Tibial artery (tissue), 4 donors: ENCODE measurements at places on chromosomes 2 and 18.

DNA sequence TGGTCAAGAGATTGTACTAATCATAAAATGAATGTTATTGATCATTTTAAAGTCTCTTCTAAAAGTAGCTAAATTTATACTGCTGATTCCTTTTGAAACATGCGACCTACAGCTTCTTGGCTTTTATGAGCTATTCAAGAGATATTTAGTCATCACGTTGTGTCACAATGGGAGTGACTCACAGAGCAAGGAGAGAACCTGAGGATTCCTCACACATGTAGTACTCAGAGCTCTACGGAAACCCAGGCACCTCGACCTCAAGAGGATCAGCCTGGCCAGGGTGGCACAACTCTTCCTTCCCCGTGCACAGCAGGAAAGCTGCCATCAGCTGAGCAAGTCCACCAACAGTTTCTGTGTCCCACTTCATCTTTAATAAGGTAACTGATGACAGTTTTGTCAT, at the start of gene DHRS9:
Gene DHRS9, plus strand, starts transcription at position 223 of the 400 bp plus-strand sequence. CDS start 12,019 bp downstream, outside the sequence.
- DNase-seq, result no peak

DNA sequence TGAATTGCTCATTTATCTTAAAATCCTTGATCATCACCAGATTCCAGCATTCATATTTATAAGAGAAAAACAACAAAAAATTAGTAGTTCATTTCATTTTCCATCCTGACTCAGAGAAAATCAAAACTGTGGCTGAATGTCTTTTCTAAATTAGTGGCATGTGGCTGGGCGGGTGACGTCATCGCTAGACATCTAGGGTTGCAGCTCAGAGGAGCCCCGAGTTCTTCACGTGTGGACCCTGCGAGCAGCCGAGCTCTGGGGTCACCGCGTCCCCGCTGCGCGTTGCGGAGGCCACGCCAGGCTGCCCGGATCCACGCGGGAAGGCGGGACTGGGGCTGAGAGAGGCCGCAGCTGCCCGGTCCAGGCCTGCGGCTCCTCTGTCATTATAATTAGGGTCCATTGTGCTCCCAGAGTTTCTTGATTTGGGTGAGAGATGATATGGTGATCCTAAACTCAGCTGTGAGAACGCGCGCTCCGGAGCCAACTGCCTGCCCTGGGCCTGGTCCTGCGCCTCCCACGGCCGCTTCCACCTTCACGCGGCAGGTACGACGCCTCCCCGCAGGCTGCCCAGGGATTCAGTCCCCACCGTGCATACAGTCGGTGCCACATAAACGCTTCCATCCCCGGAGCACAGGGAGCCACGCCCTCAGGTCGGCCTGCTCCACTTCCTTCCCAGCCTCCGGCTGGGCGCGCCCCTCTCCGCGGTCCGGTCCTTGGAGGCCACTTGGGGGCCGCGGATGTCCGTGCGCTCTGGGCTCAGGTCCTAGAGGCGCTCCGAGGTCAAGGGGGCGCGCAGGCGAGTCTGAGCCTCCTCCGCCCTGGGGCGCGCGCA, 56.5 kb downstream of the TMEM18 start:
- DNase-seq, result no peak

DNA sequence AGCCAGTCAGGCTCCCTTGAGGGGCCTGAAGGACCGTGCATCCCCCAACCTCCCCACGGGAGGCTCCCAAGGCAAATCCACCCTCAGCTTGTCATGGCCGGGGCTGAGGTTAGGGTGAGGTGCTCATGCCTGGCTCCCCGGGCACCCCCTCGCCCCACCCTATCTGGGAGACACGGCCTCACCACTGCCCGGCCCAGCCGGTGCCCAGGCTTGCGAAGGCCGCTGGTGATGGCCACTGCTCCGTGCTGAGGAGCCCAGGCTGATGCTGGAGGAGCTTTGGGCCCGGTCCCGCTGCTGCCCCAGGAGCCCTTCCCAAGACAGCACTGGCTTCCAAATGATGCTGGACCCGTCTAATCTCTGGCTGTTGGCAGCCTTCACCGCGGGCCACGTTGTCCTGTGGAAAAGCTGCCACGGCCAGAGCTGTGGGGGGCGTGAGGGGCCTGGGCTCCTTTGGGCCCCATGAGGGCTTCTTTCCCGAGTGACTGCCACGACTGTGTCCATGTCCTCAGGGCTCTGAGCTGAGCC, 135.7 kb upstream of the CTDP1 start:
- peak; percentile 17 for DNase-seq

- DNase-seq, result no peak
These were observed 115.2 kb downstream of the OSBPL6 start for GRCh38 chr2:178309541-178309940.

- DNase-seq, result no peak
These were observed 44.9 kb downstream of the PARD6G start for GRCh38 chr18:80202264-80202998.

DNA sequence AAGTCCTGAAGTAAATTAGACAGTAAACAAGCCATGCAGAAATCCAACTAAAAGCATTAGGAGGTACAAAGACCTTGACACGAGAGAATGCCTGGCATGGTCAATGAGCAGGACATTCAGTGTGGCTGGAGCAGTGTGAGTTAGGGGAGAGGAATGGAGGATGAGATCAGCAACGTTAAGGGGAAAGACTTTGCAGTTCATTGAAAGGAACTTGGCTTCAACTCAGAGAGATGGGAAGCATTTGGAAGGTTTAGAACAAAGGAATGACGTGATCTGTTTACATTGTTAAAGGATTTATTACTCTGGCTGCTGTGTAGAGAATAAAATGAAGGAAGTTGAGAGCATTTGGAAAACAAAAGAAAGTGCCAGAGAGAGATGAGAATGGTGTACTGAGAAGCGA, 621.3 kb downstream of the XIRP2 start:
- DNase-seq, result no peak

DNA sequence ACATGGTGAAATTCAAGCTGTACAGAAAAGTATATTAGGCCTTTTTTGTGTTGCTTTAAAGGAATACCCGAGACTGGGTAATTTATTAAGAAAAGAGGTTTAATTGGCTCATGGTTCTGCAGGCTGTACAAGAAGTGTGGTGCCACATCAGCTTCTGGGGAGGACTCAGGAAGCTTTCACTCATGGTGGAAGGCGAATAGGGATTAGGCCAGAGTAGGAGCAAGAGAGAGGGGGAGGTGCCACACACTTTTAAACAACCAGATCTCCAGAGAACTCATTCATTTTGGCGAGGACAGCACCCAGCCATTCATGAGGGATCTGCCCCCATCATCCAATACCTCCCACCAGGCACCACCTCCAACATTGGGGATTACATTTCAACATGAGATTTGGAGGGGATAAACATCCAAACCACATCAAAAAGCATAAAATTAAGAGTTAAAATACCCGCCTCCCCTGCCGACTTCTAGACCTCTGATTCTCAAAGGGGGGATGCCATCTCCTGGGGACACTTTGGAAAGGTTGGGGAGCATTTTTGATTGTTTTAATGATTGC, 15.1 kb upstream of the LIPG start:
- no peak for DNase-seq

DNA sequence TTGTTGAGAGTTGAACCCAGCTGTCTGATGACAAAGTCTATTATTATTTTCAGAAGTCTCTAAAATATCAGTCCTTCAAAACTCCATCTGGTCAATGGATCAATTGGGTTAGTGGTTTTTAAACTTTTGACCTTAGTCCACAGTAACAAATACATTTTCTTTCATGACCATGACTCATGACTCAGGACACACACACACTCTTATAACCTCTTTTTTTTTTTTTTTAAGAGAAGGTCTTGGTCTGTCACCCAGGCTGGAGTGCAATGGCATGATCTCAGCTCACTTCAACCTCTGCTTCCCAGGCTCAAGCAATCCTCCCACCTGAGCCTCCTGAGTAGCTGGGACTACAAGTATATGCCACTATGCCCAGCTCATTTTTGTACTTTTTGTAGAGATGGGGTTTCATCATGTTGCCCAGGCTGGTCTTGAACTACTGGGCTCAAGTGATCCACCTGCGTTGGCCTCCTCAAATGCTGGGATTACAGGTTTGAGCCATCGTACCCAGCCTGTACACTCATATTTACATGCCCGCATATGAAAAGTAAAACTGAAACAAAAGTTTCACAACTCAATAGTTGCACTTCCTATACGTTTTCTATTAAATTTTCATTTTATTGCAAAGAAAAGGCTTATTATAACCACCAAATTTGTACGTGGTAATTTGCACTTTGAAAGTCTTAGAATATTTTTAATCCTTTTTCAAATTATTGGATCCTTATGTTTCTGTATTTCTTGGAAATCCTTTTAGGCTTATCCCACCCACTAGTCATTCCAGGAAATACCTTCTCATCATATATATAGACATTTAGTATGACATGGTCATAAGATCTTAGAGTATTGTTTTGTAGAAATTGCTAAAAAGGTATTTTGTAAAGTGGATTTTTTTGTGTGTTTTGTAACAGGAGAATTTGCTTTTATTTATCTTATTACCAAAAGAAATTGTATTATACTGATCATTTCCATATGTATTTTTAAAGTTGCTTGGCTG, 199.0 kb downstream of the LPIN1 start:
- DNase-seq, result no peak

DNA sequence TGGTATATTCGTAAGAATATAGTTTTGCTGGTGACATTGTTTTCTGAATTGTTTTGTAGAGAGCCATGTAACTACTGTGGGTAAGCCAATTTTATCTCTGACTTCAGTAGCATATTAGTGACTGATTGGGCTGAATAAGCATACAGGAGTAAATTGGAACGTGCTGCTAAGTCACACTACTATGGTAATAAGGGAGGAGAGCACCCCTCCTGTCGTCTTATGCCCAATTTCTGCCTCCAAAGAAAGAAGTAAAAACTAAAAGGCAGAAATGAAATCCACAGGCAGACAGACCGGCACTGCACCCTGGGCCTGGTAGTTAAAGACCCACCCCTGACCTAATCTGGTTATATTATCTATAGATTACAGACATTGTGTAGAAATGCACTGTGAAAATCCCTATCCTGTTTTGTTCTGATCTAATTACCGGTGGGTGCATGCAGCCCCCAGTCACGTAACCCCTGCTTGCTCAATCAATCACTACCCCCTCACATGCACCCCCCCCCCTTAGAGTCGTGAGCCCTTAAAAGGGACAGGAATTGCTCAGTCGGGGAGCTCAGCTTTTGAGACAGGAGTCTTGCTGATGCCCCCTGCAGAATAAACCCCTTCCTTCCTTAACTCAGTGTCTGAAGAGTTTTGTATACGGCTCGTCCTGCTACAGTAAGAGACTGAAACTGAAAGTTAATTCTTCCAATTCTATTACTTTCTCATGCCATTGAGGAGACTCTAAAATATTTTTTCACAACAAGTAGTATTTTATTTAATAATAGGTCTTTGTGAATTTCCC, 167.0 kb downstream of the ZNF804A start:
- DNase-seq, result no peak

GRCh38 chr2:18435426-18436037, 124.9 kb downstream of the RDH14 start:
- no peak for DNase-seq

- no peak for DNase-seq
These were observed 64.5 kb upstream of the PPP1CB start for GRCh38 chr2:28687171-28687570.

DNA sequence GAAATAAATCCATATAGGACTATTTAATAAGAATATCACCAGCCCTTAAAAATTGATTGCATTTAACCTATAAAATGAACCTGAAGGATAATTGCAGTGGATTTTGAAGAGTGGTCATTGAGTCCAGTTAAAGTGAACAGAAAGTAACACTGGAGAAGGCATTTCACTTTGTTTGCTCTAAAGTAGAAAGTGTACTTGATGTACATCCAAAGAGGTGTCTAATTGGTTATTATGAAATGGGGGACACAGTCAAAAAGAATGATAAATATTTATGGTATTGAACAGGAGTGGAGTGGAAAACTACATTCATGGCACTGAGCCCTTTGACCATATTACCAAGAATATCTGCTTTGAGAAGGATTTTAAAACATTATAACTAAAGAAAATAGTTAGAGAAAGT, 28.2 kb upstream of the MAP2 start:
- no peak for DNase-seq

DNA sequence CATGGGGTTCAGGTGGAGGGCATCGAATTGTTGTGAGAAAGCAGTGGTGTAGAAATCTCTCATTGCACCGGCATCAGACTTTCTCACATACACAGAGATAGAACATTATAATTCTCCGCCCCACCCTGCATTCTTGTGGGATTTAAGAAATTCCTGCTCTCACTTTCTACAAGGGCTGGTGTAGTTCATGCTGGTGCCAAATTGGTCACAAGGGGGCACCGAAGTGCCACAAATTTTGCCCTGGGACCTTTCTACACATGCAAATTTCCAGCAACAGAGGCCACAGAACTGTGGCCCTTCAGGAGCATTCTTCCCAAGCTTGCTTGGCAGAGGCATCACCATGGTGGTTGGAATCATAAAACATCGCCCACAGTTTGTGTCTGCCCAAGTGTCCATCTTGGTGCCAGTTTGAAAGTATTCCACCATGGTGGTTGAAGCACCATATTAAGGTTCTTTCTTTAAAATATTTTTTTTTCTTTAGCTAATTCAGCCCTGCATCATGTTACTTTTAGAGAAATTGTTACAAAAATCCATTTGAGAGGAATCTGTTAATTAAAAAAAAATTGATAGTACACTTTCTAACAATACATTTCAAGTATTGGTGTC, 521.2 kb upstream of the FANCL start:
- DNase-seq, result no peak

GRCh38 chr2:199791326-199791725, 59.7 kb downstream of the FTCDNL1 start:
- DNase-seq, result no peak

- no peak for DNase-seq
These were observed 191.2 kb downstream of the HAUS1 start for GRCh38 chr18:46295416-46295815.

DNA sequence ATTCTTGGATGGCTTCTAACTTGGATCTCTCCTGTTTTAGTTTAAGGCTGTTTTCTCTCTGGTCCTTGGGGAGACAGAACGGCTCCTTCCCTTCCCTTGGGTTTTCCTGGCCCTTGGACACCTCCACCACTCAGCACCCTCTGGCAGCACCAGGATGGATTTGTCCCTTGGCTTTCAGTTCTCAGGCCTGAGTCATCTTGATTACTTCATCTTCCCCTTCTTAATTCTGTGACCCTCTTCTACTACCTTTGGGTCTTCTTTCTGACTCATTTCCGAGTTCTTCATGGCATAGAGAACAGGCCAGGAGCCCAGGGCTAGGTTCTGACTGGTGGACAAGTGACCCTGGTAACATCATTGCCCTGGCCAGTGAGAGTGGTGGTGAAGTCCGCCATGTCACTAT, 14.9 kb downstream of the IGFBP2 start:
- no peak for DNase-seq

GRCh38 chr2:239482778-239483712, 82.2 kb upstream of the HDAC4 start:
- no peak for DNase-seq

DNA sequence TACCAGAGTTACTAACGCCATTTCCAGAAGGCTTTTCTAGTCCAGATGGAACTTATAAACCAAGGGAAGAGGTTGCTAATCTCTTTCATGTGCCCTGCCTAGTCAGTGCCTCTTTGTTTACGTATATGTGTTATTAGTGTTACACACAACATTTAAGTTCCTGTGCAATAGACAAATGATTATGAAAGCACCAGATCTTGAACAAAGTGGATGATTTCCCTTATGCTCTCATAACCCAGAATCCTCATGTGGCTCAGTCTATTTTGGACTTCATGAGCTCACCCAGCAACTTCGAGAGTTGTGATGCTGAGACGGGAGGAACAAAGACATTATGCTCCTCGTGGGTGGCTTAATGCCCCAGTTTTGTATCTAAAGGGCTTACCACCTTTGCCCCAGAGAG, 214.4 kb upstream of the SP5 start:
- no peak for DNase-seq

- DNase-seq, result no peak
These were observed 477.9 kb upstream of the TNP1 start for GRCh38 chr2:217337771-217338170.
